ENCODE measurements at places on chromosomes 3 and 15.

DNA sequence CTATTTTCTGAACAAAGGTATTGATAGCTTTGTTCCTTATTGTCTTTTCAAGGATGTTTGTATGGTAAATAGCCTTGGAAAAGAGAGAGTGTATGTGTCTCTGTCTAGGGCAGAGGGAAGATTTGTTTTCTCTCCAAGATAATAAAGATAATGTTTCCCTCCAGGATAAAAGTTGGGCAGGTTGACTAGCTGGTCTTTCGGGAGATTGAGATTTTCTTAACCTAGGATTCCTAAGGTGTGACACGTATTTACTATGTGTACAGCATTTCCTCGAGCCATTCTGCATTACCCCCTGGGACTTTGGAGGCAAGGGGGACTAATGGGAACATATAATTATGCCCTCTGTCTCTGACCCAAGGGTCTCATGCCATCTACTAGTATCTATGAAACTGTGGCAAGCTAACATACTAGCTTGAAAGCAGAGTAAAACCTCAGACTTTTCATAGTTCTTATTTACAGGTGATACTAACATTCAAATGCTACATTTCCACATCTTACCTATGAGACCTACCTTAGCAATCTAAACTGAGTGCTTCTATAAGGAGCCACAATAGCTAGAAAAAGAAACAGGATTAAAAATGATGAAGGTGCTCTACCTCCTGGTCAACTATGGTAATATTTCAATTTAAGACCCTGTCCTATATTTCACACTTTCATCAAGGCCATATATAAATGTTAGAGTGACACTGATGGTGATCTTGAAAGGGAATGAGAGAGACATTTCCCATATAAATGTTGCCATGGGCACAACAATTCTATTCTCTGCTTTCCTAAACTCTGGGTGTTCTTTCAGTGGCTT lies 252.9 kb upstream of the CBLB start:
- no peak for DNase-seq

- no peak for DNase-seq
Observed at GRCh38 chr3:53921296-53921695, 29.6 kb upstream of the SELENOK start.

- no peak for DNase-seq
Observed at GRCh38 chr3:106421909-106422308, 553.1 kb upstream of the CBLB start.

DNA sequence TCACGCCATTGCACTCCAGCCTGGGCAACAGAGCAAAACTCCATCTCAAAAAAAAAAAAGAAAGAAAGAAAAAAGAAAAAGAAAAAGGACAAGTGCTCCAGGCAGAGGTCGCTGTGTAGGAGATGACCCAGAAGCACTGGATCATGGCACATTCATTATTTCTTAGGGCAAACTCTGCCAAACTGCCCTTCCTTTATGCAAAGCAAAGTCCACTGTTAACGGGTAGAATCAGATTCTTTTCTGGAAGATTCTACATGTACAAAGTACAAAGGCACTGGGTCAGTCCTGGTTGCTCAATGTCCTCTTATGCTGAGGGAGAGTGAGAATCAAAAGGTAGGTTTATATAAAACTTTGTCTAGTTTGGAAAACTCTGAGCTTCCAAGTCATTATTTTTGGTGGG lies 144.9 kb downstream of the FEZF2 start:
- DNase-seq: no peak

GRCh38 chr3:123633530-123633929 lies 48.7 kb upstream of the HACD2 start:
- no peak for DNase-seq

- no peak for DNase-seq
Observed at GRCh38 chr15:27843146-27843545, 256.0 kb downstream of the OCA2 start.

- DNase-seq: no peak
Observed at GRCh38 chr3:23356923-23357322, 153.8 kb downstream of the UBE2E2 start.

GRCh38 chr3:17841190-17841828 lies 98.9 kb upstream of the TBC1D5 start:
- DNase-seq: peak; percentile 47

GRCh38 chr15:89551550-89551949 lies 23.7 kb upstream of the TICRR start:
- no peak for DNase-seq

GRCh38 chr3:134685929-134686802 lies 35.3 kb upstream of the KY start:
- DNase-seq: no peak

GRCh38 chr3:55661571-55661970 lies 174.5 kb upstream of the WNT5A start:
- DNase-seq: no peak

GRCh38 chr3:197353867-197354567 lies 55.6 kb upstream of the DLG1 start:
- no peak for DNase-seq

DNA sequence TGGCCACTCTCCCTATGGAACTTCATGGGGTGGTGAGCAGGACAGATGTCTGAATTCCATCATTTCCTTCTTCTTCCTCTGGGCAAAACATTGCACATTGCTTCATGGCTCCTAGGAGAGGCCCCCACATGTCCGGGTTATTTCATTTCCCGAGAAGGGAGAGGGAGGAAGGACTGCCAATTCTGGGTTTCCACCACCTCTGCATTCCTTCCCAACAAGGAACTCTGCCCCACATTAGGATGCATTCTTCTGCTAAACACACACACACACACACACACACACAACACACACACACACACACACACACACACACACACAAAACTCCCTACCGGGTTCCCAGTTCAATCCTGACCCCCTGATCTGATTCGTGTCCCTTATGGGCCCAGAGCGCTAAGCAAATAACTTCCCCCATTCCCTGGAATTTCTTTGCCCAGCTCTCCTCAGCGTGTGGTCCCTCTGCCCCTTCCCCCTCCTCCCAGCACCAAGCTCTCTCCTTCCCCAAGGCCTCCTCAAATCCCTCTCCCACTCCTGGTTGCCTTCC lies 1.9 kb downstream of the RHO start:
- DNase-seq: no peak

GRCh38 chr3:99637016-99637367 lies 1.4 kb upstream of the COL8A1 start:
- no peak for DNase-seq

GRCh38 chr15:101446518-101447167 lies 42.9 kb downstream of the PCSK6 start:
- DNase-seq: no peak

- no peak for DNase-seq
Observed at GRCh38 chr3:143726727-143727126, 121.5 kb downstream of the SLC9A9 start.

DNA sequence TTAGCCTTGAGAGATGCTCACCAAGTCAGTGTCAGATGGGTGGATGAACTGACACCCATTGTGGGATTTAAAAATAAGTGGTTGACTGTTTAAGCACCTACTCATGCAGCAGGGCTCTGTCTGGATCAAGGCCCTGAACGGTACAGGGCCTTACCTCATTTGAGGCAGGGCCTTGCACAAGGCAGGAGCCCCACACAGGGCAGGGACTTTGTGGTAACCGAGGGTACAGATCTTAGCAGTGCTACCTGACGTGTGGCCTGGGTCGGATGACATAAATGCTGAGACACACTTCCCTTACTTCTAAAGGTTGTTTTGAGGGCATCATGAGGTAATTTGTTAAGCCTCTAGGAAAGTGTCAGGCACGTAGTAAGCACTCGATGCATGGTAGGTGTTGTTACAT lies 59.5 kb upstream of the PLXNA1 start:
- DNase-seq: no peak

DNA sequence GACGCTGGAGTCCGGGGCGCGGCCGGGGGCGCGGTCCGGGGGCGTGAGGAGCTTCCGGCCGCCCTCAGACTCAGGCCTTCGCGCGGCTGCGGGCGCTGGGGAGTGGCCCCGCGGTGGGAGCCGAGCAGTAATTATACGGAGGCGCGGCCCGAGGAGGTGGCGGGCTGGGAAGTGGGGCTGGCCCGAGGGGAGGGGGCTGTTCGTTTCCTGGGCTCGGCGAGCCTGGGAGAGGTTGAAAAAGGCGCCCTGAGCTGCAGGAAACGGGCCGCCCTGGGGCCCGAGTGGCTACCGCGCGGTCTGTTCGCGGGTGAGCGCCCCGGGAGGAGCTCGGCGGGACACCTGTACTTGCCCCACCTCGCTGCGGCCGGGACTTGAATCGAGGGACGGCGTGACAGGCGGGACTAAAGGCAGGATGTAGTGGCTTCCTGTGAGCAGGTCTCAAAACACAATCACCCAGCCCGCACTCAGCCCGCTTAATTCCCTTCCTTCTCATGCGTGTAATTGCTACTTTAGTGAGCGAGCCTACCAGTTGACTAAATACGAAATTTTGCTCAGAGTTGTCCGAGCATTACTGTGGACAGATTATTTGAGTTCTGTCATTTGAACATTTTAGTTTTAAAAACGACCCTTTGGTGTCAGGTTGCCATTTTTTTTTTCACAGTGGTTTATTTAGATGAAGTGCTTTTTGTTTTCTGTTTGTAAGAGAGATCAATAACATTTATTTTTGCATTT lies 860 bp downstream of the RASA2 start:
- peak; percentile 74 for DNase-seq

- DNase-seq: no peak
Observed at GRCh38 chr3:42149975-42150374, 58.8 kb downstream of the TRAK1 start.

- no peak for DNase-seq
Observed at GRCh38 chr3:81161851-81162250, 599.6 kb downstream of the GBE1 start.

GRCh38 chr3:178546079-178546478 lies 9.8 kb downstream of the KCNMB2 start:
- DNase-seq: no peak

DNA sequence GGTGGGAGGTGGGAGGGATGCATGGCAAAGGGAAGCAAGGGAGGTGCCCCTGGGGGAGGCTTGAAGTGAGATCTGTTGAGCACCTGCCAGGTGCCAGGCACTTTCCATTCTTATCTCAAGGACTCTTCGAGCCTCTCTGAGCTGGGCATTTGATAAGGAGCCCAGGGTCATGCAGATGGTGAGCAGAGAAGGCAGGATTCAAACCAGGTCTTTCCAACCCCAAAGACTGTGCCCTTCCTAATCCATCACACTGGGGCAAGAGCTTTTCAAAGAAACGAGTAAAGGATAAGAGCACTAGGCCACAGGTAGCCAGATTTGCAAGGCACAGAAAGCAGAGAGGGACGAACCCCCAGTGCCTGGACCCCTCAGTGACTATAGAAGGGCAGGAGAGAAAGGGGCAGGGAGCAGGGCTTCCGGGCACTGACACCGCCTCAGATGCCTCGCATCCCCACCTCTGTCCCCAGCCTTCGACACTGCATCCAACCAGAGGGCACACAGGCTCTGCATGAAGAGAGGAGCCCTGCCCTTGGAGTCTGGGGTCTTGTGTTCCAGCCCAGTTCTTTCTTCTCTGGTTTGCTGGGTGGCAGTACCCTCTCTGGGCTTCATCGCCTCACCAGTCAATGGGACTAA lies 21.0 kb downstream of the IGDCC4 start:
- DNase-seq: no peak

DNA sequence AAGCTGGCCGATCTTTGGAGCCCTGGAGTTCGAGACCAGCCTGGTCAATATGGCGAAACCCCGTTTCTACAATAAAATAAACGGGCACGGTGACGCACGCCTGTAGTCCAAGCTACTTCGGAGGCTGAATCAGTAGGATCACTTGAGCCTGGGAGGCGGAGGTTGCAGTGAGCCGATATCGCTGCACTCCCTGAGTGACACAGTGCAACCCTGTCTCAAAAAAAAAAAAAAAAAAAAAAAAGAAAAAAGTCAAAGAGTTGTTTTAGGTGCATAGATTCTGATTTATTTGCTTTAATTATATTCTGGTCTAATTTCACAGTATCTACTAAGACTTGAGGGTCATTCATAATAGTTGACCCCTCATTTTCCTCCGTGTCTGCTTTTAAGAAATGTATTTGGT lies 1.7 kb downstream of the ARL13B start:
- DNase-seq: no peak

DNA sequence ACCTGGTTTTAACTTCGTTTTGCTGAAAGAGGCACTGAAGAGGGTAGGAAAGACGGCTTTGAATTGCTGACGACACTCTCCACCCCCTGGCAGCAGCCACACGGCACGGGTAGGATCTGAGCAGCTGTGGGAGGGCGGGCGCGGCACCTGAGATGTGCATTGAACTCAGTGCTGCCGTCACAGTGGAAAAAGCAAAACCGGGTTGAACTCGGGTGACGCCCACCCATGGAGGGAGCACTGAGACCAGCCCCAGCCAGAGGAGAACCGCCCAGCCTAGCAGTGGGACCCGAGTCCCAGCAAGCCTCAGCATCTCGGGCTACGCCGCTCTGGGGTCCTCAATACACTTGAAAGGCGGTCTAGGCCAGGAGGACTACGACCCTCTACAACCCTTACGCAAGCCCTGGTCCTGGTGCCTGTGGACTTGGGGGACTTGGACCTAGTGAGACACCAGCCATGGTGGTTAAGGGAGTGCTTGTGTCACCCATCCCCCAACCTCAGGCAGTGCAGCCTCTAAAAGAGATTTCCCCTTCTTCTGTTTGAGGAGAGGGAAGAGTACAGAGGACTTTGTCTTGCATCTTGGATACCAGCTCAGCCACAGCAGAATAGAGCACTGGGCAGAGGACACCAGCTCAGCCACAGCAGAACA lies 50.0 kb upstream of the RPL35A start:
- DNase-seq: no peak

- no peak for DNase-seq
Observed at GRCh38 chr15:93176065-93176464, 87.1 kb upstream of the RGMA start.

- DNase-seq: no peak
Observed at GRCh38 chr3:107512108-107512507, 10.7 kb upstream of the BBX start.

- DNase-seq: no peak
Observed at GRCh38 chr15:75459581-75459980, 8.1 kb upstream of the SIN3A start.

GRCh38 chr3:158802409-158803268 lies 785 bp downstream of the MFSD1 start:
- DNase-seq: no peak

DNA sequence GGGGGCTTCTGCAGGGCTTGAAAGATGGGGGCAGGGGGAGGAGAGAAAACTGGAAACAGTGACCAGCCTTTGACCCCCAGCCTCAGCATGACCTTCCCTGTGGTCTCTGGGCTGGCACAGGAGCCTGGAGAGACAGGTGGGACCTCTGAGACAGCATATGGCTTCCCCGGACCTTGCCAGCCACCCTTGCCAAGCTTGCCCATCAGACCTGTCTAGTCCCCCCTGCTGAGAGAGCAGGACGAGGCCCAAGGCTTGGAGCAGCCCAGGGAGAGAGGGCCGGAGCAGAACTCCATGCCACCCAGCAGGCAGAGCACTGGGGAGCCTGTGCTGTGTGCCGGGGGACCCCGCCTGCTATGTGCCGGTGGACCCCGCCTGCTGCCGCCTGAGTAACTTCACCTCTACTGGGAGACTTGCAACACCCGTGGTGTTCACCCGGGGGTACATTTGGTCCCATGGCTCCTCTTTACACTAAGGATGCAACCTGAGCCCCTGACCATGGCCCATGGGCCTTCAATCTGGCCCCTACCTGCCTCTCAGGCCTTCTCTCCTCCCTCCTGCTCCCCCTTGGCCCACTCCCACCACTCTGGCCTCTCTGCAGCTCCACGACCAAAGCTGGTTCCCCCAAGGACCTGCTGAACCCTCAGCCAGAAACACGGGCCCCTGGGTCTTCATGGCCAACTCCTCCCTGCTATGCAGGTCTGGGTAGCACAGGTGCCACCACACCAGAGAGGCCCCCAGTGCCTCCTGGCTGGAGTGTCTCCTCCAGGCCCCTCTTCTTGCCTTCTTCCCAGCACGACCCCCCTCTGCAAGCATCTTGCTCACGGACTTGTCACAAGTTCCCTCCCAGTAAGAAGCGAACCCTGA lies 21.1 kb upstream of the SLC41A3 start:
- no peak for DNase-seq
